ENCODE measurements at places on chromosomes 1 and 21.

- DNase-seq, result peak; percentile 20
Measured at GRCh38 chr1:223556414-223557129, 108.9 kb downstream of the CAPN8 start.

- DNase-seq, result no peak
Measured at GRCh38 chr1:229192031-229192430, 78.9 kb upstream of the RAB4A start.

DNA sequence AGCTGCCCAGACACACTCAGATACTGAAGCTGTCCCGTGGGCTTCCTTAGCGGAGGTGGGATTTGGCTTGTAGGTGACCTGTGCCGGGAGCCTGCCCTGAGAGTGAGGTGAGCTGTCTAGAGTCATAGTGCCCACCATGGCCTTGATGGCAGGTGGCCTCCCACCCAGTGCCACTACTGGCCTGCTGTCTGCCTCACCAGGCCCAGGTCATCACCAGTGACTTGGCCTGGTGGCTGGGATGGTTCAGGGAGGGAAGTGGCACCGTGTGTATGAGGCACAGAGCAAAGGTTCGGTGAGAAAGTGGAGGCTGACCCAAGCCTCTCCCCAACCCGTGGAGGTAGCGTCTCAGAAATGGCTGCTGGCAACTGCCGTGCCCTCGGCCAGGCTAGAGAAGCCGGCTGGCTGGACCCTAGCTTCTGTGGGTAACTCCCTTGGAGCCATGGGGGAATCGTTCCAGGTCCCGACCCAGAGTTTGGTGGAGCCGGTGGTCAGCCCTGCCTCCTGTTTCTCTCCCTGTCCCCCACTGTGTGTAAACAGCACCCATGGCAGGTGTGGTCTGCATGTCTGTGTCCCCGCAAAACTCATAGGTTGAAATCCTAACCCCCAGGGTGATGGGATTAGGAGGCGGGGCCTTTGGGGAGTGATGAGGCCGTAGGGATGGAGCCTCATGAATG, 155.4 kb upstream of the C1orf174 start:
- DNase-seq, result no peak

- no peak for DNase-seq
Measured at GRCh38 chr1:110513511-110513910, 5.5 kb downstream of the KCNA10 start.

DNA sequence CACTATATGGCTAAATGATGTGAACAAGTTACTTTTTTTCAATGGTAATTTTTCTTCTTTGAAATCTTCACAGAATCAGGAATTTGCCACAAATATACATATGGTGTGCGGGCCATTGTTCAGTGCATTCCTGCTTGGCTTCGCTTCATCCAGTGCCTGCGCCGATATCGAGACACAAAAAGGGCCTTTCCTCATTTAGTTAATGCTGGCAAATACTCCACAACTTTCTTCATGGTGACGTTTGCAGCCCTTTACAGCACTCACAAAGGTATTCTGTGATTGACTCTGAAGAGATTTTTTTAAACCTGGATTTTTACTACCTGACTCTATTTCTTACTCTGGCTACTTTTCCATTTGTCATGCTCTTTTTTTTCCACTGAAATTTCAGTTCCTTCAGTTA, 76.2 kb upstream of the KIAA1614 start:
- no peak for DNase-seq

- DNase-seq, result peak; percentile 46
Measured at GRCh38 chr1:53413175-53414001, 45.8 kb upstream of the DMRTB1 start.

- DNase-seq, result no peak
Measured at GRCh38 chr1:1462318-1462966, 9.1 kb upstream of the ATAD3B start.

DNA sequence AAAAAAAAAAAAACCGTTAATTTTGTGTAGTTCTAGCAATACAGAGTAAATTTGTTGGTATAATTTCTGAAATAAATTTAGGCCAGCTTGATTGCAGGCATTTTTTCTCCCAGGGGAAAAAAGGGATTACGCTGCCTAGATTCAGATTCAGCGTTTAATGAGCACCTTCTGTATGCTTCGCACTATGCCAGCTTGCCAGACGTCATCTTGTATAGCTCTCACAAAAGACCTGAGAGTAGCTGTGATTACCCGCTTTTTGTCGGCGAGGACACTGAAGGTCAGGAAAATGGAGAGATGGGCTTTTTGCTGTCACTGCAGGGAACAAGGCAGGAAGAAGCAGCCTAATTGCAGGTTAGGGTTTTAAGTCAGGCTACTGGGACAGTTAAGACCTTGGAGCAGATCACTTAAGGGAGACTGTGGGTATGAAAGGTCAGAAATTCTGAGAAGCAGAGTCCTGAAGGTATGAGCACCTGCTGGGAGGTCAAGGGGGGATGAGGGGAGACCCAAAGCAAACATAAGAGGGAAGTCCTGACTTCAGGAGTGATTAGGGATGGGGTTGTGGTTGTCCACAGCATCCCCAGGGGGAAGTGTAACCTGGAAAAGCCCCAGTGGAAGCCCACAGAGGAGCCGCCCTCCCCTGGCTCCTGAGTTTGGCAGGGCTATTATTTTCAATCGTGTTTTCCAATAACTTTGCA, 39.0 kb downstream of the TMCC2 start:
- DNase-seq, result no peak

- DNase-seq, result no peak
Measured at GRCh38 chr1:33512226-33513011, 40.0 kb downstream of the ZSCAN20 start.

GRCh38 chr1:42484382-42484781, 21.3 kb downstream of the CCDC30 start:
- DNase-seq, result no peak

- DNase-seq, result no peak
Measured at GRCh38 chr1:78005755-78006154, 1.0 kb downstream of the DNAJB4 start.

DNA sequence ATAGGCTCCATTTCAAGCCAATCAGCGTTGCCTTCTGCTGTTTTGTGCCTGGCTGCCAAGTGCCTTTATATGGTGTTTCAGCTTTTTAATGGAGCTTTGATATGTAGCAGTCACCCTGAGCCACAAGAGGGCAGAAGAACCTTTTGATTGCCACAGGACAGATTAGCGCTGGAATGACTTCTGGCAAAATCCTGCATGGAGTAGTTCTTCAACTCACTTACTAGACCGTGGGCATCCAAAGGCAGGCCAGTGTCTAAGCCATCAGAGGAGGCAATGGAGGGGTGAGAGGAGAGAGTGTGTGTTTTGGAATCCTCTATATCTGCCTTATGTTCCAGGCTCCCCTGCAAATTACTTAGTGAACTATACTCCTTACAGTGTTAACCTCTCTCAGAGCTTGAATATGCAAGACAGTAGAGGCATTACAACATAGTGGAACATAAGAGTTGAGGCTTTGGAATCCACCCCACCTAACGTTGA, 56.2 kb downstream of the ST3GAL3 start:
- DNase-seq, result peak; percentile 20

DNA sequence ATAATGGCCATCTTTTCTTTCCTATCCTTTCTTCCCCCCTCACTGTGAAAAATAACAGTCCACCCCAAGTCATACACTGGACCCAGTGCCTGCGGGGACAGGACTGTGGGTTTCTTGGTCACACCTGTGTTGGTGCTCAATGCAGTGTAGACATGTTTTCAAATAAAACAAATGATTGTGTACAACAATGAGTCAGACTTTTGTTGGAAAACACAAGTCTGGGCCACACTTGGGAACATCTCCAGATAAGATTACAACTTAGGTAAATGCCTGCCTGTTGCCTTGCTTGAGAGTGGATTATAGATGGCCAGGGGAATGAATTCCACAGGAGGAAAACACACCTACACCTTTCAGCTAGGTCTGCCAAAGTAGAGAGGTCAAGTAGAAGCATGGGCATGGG, 34.1 kb downstream of the PDPN start:
- no peak for DNase-seq

DNA sequence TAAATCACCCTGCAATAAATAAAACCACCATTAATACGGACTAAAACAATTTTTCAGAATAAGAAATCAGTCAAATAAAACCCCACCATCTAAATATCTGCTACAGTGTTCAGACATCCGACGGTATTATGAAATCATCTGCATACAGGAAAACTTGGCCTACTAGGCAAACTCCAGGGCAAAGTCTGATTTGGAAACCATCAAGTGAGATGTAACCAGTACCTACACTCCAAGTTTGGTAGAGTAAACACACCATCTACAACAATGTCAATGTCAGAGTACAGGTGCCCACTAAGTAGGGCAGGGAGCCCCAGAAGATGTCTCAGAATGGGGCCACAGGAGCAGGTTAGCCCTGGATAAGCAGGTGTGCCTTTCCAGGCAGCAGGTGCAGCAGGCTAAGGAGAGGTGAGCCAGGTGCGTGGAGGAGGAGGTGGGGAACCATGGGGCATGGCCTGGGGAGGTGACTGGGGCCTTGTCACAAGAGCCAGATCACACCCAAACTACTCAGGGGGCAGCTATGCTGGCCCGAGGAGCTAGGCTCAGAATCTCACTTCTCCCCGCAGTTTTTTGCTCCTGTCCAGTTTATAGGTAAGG, 59.6 kb downstream of the CAPZB start:
- DNase-seq, result no peak

DNA sequence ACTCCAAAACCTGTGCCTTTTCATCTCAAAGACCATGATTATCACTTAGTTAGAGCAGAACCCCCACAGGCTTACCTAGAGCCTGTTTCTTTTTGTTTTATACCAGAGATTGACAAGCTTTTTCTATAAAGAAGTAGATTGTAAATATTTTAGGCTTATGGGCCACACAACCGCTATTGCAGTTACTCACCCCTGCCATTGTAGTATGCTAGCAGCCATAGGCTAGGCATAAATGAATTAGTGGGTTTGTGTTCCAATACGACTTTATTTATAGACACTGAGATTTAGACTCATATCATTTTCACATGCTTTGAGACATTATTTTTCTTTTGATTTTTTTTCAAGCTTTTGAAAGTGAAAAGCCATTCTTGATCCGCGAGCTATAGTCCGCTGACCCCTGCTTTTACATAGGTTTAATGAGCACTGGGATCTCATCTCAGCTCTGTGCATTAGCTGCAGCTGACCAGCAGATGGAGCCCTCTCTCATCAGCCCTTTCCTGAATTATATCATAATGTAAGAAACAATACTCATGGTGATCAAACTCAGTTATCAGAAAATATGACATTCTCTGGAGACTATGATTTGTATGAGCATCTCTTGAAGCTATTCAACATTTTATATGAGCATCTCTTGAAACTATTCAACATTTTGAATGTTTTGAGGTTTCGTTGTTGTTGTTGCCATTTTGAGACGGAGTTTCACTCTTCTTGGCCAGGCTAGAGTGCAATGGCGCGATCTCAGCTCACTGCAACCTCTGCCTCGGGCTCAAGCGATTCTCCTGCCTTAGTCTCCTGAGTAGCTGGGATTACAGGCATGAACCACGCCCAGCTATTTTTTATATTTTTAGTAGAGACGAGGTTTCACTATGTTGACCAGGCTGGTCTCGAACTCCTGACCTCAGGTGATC, 111.9 kb upstream of the L1TD1 start:
- peak; percentile 33 for DNase-seq

DNA sequence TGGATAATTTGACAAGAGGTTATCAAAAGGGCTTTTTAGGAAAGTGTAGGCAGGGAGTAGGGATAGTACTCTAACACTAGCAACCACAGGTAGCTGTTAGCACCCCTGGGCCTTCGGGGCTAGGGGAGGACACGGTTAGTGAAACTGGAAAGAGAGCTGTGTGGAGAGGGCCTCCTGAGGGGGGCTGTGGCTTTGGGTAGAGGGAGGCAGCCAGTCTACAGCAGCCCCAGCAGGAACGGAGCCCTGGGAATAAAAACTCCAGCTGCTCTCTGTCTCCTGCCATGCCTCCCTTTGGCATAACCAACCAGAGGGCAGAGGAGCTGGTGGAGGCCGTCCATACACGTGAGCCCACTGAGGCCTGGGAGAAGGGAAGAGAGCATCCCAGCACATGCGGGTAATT, 223.2 kb downstream of the FOXD2 start:
- DNase-seq, result no peak

DNA sequence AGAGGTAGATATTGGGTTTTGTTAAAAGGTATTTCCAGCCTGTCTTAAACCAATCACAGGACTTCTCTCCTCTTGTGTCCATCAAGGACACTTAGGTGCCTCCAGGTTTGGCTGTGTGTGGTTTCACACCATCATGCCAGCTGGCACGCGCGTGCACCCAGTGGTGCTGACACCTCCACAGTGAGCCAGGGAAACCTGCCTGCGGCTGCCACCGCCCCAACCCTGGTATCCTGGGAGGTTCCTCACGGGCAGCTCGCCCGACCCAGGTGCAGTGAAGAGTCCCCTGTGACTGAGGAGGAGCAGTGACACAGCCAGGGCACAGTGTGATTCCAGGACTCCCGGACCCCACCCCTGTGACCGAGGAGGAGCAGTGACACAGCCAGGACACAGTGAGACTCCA, 13.2 kb upstream of the COL6A2 start:
- DNase-seq, result no peak

DNA sequence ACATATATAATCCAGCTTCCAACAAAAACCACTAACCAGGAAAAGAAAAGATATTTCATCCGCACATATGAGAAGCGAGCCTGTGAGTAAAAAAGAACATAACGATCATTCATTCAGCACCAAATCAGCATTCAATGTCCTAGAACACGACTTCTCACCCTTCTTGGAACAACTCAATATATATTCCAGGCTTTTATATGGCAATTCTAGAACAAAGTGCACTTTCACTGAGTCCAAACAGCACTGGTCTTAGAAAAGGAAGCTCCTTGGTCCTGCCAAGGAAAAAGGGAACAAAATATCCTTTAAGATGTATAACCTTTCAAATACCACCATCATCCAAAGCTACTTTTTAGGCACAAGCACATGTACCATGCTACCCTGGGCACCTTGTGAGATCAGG, 44.5 kb downstream of the RPL5 start:
- no peak for DNase-seq

GRCh38 chr1:113835686-113836290, 23.5 kb upstream of the RSBN1 start:
- no peak for DNase-seq

DNA sequence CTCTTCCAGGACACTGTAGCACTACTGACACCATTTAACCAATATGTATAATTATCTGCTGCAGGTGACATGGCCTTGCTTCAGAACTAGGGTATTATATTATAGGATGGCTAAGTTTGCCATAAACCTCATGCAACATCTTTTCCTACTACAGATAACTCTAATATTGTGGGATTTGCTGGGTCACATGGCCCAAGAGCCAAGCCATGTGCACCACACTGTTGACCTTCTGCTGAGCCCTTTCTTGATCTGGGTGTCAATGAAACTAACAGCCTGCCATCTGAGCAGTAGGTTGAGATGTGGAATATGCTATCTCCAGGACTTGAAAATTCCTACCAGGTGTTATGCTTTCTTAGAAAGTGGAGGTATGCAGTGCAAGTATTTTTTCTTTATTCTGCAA, 2291.1 kb downstream of the MRPL39 start:
- no peak for DNase-seq

Measured in activated CD4-positive, alpha-beta T cell treated with anti-CD3 and anti-CD28 coated beads, Interleukin-2, amount 50 U/mL, for 1 hour (primary cell).